ENCODE measurements at places on chromosomes 1 and 21. TPM values are rescaled to one million over a fixed set of nuclear protein-coding genes. Genes with fewer than 3 reads are reported as not detected.

Gene OPTC
- total RNA-seq: not detected

Gene PIGR
- total RNA-seq: not detected

Gene JAK1
- 75.3 TPM for total RNA-seq

Gene CD5L
- 0.23 TPM for total RNA-seq

Gene LRRN2
- 1.1 TPM for total RNA-seq

Gene LAX1
- 0.41 TPM for total RNA-seq

Gene BACE2
- 14.8 TPM for total RNA-seq

Gene MXRA8
- total RNA-seq: 14.0 TPM

Gene LMX1A
- total RNA-seq: 0.14 TPM

Gene RHOU
- 5.3 TPM for total RNA-seq

Gene PKNOX1
- 7.5 TPM for total RNA-seq

Gene FAM72C
- 0.15 TPM for total RNA-seq

Gene RHD
- total RNA-seq: not detected

Gene KIF17
- total RNA-seq: 4.0 TPM

Gene UTP25
- 3.7 TPM for total RNA-seq

Gene SLFNL1
- total RNA-seq: 0.45 TPM

Gene KRTAP19-3
- not detected for total RNA-seq

Gene LINGO4
- 1.1 TPM for total RNA-seq

Gene MSH4
- 0.18 TPM for total RNA-seq

Gene VSIG8
- not detected for total RNA-seq

Gene ADAM30
- total RNA-seq: not detected

Gene F13B
- not detected for total RNA-seq

Gene CYP4A22
- not detected for total RNA-seq

Gene CFAP141
- not detected for total RNA-seq

Gene SPRR2F
- not detected for total RNA-seq

Gene IGSF9
- total RNA-seq: not detected

Gene OLFML2B
- 4.1 TPM for total RNA-seq

Gene SETDB1
- 17.8 TPM for total RNA-seq

Gene C1orf21
- 50.8 TPM for total RNA-seq

Gene SELL
- total RNA-seq: 1.4 TPM

Gene TMEM50B
- total RNA-seq: 29.8 TPM

Gene OR2AK2
- total RNA-seq: not detected

Gene SPRR2E
- total RNA-seq: not detected

Gene SMYD3
- 7.5 TPM for total RNA-seq

Gene LCE1F
- not detected for total RNA-seq

Gene TENT5C
- total RNA-seq: 6.9 TPM

Gene TRABD2B
- total RNA-seq: 0.32 TPM

Gene BLACAT1
- total RNA-seq: 0.15 TPM

Gene CREB3L4
- total RNA-seq: 3.6 TPM

Gene NBPF26
- total RNA-seq: 5.4 TPM

Gene GJA8
- total RNA-seq: not detected

Gene TMEM82
- not detected for total RNA-seq

Gene FAM72D
- not detected for total RNA-seq

Gene CLEC20A
- not detected for total RNA-seq

Gene RAP1GAP
- 4.0 TPM for total RNA-seq

Gene NLRP3
- total RNA-seq: 6.1 TPM

Gene VHLL
- total RNA-seq: not detected

Gene FBXO2
- total RNA-seq: 1.0 TPM

Gene S100A16
- total RNA-seq: 28.8 TPM

Gene OR2T1
- not detected for total RNA-seq

Gene CFAP107
- not detected for total RNA-seq

Gene SPRR1A
- total RNA-seq: not detected

Gene CCDC30
- total RNA-seq: 2.0 TPM

Gene NEK2
- not detected for total RNA-seq

Gene LMOD1
- total RNA-seq: 12.9 TPM

Gene CAMK1G
- total RNA-seq: not detected

Gene GPR25
- total RNA-seq: not detected

Gene PLA2G2C
- total RNA-seq: not detected

Gene ADGRL4
- total RNA-seq: 33.9 TPM
